ENCODE measurements at places on chromosomes 7 and 10.
A peak's percentile ranks its signal among the peaks of the same experiment; 100 is the strongest.

GRCh38 chr10:112131996-112132395, 51.6 kb downstream of the GPAM start:
- DNase-seq, result no peak

GRCh38 chr7:39951226-39952194, 1.5 kb downstream of the CDK13 start:
- peak; percentile 44 for DNase-seq

GRCh38 chr10:133087045-133087678, 562 bp upstream of the ADGRA1 start:
- no peak for DNase-seq

- DNase-seq, result no peak
Observed at GRCh38 chr10:99733366-99733765, 1.3 kb downstream of the CUTC start.

- DNase-seq, result peak; percentile 14
Observed at GRCh38 chr7:64885520-64886240, 17.4 kb upstream of the ZNF273 start.

GRCh38 chr7:134905375-134905774, 80.9 kb upstream of the AGBL3 start:
- DNase-seq, result no peak

- DNase-seq, result no peak
Observed at GRCh38 chr10:52059089-52059488, 255.0 kb upstream of the DKK1 start.

DNA sequence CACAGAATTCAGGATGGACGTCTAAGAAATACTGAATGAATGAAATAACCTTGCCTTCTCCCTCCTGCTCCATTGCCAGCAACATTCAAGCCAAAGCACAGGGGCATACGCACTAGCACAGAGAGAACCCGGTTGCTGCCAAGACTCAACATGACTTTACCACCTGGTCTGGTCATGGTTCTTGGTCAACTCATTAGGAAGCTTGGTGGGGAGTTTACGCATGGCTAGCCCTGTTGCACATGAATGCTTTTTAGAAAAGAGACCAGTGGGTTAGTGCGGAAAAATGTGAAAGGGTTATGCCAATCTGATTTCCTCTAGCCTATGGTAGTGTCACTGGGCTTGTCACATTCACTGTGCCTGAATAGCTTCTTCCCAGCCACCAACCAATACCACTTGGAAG, 187.6 kb upstream of the NEBL start:
- no peak for DNase-seq

GRCh38 chr7:26425655-26426054, 134.0 kb downstream of the SNX10 start:
- DNase-seq, result no peak

- no peak for DNase-seq
Observed at GRCh38 chr7:123231021-123232000, 31.5 kb upstream of the SLC13A1 start.

- no peak for DNase-seq
Observed at GRCh38 chr7:32048970-32049491, 21.2 kb downstream of the PDE1C start.

DNA sequence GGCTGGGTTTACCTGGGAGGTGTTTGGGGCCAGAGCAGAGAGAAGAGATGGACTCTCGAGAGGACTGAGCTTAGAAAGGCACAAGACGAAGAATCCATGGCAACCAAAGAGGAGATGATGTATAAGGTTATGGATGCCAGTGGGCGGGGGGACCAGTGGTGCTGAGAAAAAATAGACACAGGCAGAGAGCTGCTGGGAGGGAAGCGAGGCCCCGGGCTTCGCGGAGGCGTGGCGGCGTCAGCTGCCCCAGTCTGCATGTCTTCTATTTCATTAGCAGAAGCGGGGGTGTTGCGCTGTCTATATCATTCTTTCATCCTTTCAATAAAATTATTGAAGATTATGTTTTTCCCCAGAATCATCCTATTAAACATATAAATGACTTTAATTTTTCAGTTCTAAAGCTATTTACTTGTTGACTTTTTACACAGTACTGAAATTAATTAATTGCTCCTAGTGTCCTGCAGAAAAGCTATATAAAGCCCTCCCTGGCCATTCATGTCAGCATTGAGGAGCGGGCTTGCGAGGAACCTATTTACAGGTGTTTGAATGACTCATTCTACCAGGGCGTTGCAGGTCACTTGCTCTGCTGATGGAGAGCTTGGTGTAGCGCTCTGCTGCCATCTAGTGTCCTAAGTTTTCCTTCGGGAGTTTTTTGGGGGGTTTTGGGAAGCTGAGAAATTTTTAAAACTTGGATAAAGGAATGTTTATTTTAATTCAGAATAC, 42.9 kb upstream of the BHLHA15 start:
- DNase-seq, result peak; percentile 70

- DNase-seq, result no peak
Observed at GRCh38 chr10:16999665-17000451, 129.8 kb downstream of the CUBN start.

DNA sequence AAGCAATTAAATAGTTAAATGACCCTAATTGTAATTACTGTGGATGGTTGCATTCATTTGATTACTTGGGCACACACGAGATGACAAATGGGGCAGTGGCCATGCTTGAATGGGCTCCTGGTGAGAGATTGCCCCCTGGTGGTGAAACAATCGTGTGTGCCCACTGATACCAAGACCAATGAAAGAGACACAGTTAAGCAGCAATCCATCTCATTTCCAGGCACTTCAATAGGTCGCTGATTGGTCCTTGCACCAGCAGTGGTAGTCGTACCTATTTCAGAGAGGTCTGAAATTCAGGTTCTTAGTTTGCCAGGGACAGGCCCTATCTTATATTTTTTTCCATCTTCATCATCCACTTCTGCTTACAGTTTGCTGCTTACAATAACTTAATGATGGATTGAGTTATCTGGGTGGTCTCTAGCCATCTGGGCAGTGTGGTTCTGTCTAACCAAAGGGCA, 8.3 kb downstream of the PCBD1 start:
- DNase-seq, result peak; percentile 64

DNA sequence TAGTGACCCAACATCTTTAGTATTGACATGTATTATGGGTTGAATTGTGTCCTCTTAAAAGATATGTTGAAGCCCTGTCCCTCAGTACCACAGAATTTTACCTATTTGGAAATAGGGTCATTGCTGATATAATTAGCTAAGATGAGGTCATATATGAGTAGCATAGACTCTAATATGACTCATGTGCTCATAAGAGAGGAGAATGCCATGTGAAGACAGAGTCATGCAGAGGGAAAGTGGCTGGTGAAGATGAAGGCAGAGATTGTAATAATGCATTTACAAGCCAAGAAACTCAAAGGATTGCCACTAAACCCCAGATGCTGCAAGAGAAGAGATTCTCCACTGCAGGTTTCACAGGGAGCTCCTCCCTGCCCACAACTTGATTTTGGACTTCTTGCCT, 496.4 kb downstream of the KIF20B start:
- no peak for DNase-seq

DNA sequence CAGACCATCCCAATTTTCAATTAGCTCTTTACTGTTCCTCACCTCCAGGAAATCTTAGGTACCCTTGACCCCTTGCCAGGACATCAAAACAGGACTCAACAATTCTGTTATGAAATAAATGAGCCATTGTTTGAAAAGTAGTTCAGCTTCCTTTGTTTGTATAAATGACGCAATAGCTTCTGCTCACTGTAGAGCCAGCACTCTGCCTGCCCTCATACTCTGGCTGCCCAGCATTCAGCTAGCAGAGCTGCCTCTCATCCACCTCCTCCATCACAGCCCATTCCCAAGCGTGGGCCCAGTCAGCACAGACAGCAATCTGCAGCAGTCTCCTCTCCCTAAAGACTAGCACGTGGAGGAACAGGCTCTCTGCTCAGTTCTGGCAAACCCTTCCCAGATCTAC, 478.6 kb downstream of the GRID1 start:
- no peak for DNase-seq

DNA sequence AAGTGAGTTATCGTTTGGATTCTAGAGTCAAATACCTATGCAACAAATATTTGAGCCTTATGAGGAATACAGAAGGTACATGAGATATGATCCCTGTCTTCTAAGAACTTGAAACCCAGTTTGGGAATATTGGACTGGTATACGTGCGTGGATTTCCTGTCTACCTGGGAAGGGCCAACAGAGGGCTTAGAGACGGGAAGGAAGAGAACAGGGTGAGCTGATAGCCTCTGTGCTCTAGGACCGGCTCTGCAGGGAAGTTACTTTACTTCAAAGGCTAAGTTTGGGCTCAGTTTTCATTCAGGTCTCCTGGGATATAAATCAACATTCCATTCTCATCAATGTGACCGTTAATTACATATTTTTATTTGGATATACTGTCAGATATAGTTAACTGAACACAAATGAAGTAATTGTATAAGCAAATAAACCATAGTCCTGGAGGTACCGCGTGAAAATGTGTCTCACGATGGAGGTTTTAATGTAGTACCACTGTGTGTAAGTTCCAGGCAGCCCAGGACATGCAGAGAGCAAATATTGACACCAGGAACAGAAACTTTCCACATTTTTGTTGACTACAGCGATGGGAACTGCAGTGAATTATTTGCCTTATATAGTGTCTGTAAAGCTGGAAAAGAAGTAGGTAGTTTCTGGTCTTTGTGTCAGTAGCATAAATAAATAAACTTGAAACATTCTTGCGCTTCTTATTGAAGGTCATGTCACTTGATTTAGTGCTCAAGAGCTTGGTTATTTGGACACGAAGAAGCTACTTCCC, 8.6 kb downstream of the CHST12 start:
- DNase-seq, result no peak

- DNase-seq, result no peak
Observed at GRCh38 chr7:3157566-3158287, 114.1 kb upstream of the CARD11 start.

DNA sequence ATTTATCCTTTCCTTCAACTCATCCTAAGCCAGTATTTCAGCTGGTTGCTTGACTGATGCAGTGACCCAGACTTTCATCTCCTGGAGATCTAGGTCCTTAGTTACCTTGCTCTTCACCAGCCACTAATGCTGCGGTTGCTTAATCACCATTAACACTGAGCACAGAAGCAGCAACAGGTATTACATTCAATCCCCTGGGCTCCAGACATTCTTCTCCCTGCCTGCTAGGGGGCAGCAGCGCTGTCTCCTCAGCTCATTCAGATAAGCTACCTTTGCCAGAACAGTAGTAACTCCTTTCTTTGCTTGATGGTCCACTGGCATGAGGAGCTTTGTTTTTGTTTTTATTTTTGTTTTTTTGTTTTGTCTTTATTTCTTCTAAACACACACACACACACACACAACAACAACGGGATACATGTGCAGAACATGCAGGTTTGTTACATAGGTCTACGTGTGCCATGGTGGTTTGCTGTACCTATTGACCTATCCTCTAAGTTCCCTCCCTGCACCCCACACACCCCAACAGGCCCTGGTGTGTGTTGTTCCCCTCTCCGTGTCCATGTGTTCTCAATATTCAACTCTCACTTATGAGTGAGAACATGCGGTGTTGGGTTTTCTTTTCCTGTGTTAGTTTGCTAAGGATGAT, 1043.2 kb upstream of the C7orf33 start:
- no peak for DNase-seq

DNA sequence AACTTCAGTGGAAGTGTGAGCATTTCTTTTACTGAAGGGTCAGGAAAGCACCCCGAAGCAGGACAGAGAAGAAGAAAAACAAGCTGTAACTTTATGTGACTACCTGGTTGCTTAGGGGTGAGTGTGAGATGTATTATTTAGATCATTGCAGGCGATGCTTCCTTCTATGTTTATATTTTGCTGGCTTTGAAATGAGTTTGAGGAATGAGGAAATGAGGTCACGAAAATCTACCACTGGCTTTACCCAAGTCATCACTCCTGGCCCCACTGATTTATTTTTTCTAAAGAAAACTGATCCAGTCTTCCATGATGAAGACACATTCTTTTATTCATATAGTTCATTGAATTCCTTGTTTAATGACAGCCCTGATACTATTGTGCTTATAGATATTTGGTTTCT, 716.6 kb upstream of the FZD8 start:
- no peak for DNase-seq

DNA sequence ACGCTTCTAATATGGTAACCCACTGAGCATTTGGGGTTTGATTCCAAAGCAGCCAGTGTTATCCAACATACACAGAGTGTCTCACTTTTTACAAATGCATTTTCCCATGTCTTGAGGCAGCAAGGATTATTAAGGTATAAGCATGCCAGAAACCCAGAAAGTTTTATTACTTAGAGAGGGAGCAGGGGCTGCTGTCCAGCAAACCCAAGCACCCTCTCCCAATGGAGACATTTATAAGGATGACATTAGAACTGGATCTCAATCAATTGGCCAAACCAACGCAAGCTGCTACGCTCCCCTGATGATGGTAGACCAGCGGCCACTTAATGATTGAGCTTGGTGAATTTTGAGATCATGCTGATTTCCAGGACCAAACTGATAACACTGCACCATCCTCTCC, 176.3 kb downstream of the FANK1 start:
- no peak for DNase-seq

DNA sequence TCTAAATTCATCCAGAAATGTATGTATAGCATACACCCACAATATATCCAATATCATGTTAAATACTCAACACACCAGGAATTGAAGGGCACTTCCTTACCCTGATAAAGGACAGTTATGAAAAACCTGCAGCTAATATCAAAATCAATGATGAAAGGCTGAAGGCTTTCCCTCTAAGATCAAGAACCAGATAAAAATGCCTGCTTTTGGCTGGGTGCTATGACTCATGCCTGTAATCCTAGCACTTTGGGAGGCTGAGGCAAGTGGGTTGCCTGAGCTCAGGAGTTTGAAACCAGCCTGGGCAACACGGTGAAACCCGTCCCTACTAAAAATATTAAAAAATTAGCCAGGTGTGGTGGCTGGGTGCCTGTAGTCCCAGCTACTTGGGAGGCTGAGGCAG, 21.6 kb upstream of the UPP1 start:
- DNase-seq, result no peak

DNA sequence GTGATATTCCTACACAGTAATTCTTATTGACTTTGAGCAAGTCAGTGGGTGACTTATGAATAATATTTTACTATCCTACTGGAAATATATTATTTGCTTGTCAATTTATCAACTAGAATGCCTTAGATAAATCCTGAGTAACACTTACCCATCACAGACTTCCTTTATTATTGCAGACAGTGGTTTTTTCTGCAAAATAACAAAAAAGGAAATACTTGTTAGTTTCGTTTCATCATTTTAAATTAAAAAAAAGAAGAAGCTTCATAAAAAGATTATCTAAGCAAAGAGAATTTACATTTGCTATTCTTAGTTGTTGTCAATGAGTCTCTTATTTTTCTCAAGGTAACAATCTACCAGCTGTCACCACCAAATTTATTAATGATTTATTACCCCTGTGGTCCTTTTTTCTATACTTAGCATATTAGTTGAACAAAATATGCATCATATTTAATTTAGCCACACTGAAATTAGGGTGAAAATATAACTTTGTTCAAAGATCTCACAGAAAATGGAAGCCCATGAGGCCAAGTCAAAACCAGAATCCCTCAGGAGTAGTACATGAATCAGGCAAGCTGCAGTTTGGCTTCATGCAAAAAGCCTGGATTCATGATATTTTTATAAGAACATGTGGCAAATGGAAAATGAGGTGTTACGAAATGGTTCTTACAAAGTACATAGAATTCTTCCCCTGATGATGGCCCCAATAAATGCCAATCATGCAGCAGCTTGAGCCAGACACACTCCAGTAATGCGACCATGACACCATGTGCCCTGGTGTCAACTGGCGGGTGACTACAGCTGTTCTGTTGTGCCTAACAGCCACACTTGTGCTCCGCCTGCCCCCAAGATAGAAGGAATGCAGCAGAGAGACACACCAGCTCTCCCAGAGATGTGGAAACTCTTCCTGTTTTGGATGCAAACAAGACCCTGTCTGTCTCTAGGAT, 132.6 kb downstream of the ELMO1 start:
- no peak for DNase-seq
